Mucosa of gallbladder (tissue), 1 donor: ENCODE measurements at places on chromosomes 1 and 21.

DNA sequence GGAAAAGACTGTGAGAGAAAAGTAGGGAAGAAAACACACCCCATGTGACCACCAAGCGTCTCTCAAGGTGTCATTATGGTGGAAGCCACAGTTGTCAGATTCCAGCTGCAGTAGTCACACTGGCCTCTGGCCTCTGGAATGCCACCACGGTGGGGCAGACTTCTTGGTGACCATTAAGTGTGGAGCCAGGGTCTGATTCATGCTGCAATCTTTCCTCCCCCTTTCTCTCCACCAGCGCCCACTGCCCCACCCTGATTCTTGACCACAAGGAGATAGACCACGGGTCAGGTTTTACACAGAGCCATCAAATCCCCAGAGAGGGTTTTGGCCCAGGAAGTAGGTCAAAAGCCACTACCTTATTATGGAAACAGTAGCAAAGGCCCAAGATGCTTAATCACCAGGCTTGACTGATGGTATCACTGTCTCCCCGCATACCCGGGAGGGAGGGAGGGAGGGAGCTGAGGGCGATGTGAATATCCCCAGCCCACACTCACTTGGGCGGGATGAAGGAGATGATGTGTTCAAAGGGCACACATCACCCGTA, 52.7 kb upstream of the GRHL3 start:
- DNase-seq: no peak

DNA sequence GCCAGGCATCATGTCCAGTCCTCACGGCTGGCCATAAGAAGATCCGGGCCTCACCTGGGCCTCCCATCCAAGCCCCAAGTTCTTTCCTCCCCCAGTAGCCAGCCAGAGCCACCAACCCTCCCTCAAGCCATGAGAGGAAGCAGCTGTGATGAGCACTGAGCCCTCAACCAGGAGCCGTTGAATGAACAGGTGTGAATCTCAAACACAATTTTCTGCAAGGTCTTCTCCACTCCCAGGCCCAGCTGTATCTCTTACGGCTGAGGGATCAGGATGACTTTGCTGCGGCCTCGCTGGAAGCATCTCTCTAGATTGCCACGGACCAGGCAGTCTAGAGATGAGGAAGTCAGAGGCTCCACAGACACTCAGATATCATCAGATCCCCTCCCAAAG, 9.8 kb upstream of the CLDN14 start:
- no peak for DNase-seq

GRCh38 chr1:185500001-185500626, 183.1 kb upstream of the IVNS1ABP start:
- no peak for DNase-seq

GRCh38 chr1:67632356-67632755, 52.6 kb upstream of the GADD45A start:
- DNase-seq: no peak

- DNase-seq: no peak
Observed at GRCh38 chr21:45132841-45133573, 58.6 kb downstream of the ADARB1 start.

GRCh38 chr1:109790735-109791494, 27.2 kb upstream of the EPS8L3 start:
- DNase-seq: no peak

DNA sequence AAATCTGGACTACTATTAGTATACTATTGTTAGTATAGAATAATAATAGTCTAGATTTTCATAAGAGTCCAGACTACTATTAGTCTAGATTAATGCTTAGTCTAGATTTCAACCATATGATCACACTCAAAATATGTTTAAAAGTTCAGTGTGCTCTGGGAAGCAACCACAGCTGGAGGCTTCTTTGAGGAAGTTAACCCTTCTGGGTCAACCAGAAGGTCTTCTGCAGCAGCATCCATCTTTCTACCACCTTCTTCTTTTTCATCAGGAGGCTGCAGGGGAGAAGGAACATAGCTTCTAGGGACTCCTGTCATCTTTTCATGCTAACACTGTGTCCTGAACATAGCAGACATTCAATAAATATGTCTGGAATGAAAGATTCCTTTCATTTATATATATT, 51.2 kb upstream of the DNAJC6 start:
- no peak for DNase-seq

- no peak for DNase-seq
Observed at GRCh38 chr1:151641229-151641628, 29.4 kb downstream of the SNX27 start.

DNA sequence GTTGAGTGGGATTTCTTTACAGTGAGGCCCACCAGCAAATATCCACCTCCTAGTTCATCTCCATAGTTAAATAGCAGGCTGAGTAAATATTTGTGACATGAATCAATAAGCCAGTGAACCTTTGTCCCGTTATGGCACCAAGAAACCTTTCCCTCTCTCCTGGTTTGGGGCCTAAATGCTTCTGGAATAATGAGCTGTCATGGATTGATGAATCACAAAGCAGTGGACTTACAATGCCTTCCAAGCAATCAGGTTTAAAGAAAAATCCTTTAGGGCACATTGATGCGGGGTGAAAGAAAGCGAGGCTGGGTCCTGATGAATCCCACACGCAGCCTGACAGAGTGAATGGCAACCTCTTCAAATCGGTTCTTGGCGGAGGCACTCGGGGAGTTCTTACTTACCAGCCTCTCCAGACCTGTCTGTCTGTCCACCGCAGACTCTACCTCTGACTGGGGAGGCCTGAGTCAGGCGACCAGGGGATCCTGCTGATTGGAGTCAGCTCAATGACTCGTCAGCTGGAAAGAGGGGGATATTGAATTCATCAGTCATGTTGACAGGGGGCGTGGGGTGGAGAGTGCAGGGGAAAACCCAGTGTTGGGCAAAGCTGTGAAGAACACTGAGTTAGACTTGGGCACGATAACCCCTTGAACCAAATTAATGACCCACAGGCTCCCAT, 247.3 kb downstream of the PLPP3 start:
- DNase-seq: no peak

- DNase-seq: no peak
Observed at GRCh38 chr1:54668567-54668966, 27.0 kb downstream of the MROH7 start.

DNA sequence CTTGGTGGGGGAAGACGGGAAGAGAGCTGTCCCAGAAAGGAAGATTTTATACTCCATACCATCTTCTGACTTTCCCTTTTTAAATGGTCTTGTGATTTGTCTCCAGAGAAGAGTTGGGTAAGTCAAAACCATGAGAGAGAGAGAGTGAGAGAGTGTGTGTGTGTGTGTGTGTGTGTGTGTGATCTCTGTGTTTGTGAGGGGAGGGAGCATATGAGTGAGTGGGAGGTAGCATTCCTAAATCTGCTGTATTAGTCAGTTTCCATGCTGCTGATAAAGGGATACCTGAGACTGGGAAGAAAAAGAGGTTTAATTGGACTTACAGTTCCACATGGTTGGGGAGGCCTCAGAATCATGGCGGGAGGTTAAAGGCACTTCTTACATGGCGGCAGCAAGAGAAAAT, 102.0 kb upstream of the VANGL1 start:
- DNase-seq: no peak

GRCh38 chr1:230349020-230349393, 77.1 kb downstream of the PGBD5 start:
- DNase-seq: no peak

- no peak for DNase-seq
Observed at GRCh38 chr1:43239484-43239883, 30.3 kb upstream of the TMEM125 start.

- no peak for DNase-seq
Observed at GRCh38 chr1:219189021-219189824, 15.5 kb downstream of the LYPLAL1 start.

- DNase-seq: peak; percentile 23
Observed at GRCh38 chr1:231058416-231059109, 18.5 kb upstream of the FAM89A start.

- no peak for DNase-seq
Observed at GRCh38 chr1:224496826-224497225, 62.2 kb upstream of the WDR26 start.

GRCh38 chr21:25936776-25937175, 202.0 kb downstream of the GABPA start:
- no peak for DNase-seq

DNA sequence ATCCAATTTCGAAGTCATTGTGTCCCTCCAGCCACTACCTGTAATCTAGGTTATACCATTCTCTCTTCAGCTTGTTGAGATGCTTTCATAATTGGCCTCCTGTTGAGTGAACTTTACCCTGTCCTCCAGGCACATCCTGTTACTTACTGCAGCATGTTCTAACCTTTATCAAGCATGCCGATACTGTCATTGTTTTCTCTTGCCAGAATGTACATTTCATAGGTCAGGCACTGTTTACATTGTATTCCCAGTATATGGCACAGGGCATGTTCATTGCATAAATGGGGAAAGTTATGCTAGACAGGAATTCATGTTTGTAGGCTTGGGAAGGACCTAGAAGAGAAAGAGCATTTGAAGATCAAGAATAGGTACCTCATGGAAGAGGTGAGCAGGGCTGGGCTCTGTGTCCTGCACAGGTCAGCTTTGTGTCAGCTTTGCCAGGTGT, 10.2 kb downstream of the CXADR start:
- DNase-seq: peak; percentile 68

GRCh38 chr1:231855926-231856325, 229.3 kb downstream of the DISC1 start:
- no peak for DNase-seq

GRCh38 chr21:44763451-44764318, 37.9 kb downstream of the UBE2G2 start:
- DNase-seq: no peak

- no peak for DNase-seq
Observed at GRCh38 chr1:23759277-23759676, 16.0 kb downstream of the ELOA start.

GRCh38 chr1:201870397-201870796, 18.3 kb upstream of the SHISA4 start:
- no peak for DNase-seq

GRCh38 chr1:98051065-98051675, 130.3 kb upstream of the DPYD start:
- peak; percentile 79 for DNase-seq

DNA sequence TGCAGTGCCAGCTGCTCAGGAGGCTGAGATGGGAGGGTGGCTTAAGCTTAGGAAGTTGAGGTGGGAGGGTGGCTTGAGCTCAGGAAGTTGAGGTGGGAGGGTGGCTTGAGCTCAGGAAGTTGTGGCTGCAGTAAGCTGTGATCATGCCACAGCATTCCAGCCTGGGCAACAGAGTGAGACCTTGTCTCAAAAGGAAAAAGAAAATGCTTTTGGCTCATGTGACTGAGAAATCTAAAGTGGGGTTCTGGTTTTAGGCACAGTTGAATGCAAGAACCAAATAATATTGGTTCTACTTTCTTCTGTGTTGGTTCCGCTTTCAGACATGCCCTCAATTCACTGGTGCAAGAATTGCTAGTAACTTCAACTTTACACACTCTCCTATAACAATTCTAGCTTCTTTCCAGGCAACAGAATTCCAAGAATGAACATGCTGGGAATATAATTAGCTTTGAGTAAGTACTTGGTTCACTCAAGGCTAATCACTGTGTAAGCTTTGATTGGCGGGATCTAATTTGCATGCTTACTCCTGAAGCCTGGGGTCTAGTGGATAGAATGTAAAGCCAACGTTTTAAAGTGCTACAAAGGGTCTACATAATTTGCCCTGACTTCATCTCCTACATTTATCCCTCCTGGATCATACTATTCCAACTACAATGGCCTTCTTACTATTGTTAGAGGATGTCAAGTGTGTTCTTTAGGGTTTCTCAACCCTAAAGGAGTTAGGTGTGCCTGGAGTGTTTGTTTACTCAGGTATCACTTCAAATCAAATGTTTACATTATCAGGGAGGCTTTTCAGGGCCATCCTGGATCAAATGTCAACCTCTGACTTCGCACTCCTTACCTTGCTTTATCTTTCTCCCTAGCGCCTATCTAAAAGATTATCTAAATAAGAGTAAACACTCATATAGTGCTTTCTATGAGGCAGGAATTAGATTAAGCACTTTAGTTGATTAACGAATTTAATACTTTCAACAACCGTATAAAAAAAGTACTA, 115.1 kb downstream of the SLC16A1 start:
- no peak for DNase-seq

- DNase-seq: no peak
Observed at GRCh38 chr1:8379513-8380186, 61.7 kb downstream of the SLC45A1 start.

DNA sequence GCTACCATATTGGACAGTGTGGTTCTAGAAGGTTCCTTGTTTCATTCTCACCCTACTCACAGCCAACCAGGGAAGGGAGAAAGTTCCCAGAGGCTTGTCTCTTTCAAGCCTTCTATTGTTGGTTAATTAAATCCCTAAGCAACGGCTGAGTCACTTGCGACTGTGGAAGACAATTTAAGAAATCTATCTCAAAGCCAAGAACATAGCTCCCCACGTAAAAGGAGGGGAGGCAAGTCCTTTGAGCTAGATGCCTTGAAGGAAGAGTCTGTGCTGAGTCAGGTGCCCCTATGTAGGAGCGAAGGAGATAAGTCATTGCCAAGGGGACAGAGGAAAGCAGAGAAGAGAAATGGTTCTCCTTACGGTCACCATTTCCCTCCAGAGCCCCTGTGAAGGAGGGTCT, 79.4 kb upstream of the PPP2R5A start:
- DNase-seq: no peak

DNA sequence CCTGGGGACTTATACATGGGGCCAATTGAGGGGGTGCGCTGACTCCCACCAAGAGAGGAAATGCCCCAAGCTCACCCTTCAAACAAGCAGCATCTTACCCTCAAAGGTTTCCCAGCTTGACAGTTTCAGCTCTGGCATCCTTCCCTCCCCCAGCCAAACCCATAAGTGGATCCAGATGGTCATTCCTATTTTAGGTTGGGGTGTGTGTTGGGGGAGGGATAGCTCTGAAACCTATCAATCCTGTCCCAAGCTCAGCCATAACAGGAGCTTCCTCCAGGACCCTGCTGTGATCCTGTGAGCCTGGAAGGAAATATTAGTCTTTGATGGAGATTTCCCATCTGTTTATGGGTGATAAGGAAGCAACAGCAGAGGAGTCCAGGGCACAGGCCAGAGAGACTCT, 3.4 kb upstream of the TMEM222 start:
- DNase-seq: no peak

GRCh38 chr21:44486302-44486701, 31.0 kb downstream of the LRRC3 start:
- no peak for DNase-seq

GRCh38 chr1:39238476-39238875, 34.0 kb downstream of the MACF1 start:
- DNase-seq: no peak

DNA sequence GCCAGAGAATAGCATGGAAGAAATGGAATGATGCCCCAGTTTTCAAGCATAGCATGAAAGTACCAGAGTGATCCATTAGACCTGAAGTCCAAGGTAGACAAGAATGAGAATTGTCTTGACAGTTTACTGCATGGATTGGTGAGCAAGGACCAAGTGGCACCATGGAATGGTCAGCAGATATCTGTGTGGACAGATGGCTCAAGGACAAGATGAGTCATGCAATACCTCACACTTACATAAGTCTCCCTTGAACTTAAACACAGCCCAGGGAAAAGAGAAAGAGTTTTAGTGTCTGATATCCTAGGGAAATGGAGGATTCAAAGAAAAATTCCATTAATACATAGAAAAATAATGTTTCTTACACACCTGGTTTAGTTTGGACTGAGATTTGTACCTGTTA, 195.2 kb downstream of the MRPL39 start:
- no peak for DNase-seq

GRCh38 chr1:207188901-207189300, 84.9 kb downstream of the C4BPA start:
- no peak for DNase-seq
